ENCODE measurements at places on chromosomes 11 and 22.

GRCh38 chr11:18071098-18071705 is 25.1 kb upstream of the TPH1 start:
- DNase-seq, result no peak

DNA sequence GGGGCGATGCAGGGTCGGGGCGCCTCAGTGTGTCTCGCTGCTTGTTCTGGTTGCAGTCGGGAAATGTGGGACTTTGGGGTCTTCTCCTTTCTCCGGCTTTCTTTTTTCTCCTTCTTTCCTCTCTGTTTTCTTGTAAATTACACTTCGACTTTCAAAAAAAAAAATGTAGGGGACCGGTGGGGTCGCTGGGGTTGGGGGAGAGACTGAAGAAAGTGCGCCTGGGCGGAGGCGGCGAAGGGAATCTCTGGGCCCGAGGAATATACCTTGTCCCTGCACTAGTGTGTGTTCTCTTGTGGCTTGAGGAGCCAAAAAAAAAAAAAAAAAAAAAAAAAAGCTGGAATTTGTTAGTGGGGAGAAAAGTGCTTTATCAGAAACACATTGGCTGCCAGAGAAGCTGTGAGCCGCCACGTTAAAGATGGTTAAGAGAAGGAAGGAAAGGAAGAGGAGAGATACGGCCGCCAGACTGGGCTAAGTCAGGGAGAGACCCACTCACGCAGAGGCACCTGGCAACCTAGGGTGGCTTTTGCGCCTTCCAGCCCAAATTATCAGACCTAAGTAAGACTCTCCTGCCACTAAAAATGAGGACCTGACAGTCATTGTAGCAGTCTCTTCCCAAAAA is 8.4 kb upstream of the FLI1 start:
- DNase-seq, result no peak

DNA sequence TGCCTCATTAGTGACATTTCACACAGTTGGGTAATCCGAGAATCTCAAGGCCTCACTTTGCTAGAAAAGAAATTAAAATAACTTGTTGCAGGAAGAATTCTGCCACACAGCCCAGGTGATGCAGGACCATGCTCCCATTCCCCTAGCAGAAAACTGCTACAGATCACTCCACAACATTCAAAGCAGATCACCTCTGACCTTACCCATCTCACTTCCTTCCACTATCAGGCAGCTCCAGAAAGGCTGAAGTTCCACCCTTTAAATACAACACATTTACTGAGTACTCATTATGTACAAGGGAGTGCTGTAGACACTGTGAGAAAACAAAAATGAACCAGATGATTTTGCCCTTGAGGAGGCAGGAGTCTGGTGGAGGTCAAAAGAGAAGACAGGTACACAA is 231.0 kb downstream of the TTC28 start:
- DNase-seq, result no peak

- DNase-seq, result no peak
These were observed 55.9 kb downstream of the SWAP70 start for GRCh38 chr11:9719566-9720289.

DNA sequence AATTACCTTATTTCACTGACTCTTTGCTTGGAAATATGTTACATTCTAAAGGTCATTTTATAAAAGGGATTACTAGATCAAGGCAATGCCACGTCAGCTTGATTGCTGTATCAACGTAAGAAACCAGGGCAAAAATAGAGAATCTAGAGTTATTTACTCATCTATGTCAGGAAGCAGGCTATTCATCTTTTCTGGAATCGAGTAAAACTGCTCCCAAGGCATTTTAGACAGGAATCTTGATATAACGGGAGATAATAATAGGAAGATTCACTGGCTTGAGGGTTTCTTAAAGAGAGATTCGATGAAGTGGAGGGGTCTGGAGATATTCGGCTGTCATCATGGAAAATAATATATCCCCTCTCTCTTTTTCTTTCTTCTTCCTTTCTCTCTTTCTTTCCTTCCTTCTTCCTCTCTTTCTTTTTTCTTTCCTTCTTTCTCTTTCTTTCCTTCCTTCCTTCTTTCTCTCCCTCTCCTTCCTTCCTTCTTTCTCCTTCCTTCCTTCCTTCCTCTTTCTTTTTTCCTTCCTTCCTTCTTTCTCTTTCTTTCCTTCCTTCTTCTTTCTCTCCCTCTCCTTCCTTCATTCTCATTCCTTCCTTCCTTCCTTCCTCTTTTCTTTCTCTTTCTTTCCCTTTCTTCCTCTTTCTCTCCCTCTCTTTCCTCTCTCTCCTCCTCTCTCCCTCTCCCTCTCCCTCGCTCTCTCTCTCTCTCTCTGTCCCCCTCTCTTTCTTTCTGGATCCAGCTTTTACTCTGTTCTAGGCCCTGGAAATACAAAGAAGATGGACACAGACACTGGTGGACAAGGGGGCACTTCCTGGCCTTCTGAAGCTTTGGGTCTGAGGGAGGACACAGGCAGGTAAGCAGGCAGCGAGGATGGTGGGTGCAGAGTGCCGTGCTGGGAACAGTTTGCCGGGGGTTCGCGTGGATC is 18.1 kb upstream of the RASD2 start:
- DNase-seq, result no peak

- DNase-seq, result no peak
These were observed 29.5 kb upstream of the FCHSD2 start for GRCh38 chr11:73171436-73172161.

DNA sequence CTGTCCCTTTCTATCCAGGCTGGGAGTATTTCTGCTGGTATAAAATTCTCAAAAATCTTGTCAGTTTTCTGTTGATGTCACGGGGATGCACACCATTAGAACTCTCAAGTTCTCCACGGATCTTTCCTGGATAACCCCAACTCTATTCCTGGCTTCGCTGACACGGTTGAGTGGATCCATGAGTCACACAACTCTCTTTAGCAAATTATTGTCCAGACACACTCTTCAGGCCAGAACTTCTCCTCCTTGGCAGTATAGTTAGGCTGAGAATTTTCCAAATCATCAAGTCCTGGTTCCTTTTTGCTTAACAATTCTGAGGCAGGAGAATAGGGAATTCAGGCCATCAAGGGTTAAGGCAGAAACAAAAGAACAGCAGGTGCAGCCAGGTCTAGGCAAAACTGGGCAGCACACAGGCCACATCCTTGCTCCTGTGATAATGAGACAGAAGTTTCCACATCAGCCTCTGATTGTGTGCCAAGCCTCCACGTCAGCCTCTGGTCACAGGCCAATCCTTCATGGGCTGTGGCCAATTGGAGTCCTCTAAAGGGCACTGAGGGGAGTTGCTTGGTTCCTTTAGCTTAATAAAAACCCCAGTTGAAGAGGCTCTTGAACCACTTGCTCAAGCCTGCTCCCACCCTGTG is 5.7 kb upstream of the ACAT1 start:
- DNase-seq, result no peak

GRCh38 chr22:45336971-45337431 is 27.3 kb downstream of the FAM118A start:
- DNase-seq, result no peak

- DNase-seq, result no peak
These were observed 19.3 kb downstream of the PPARA start for GRCh38 chr22:46169628-46170027.

DNA sequence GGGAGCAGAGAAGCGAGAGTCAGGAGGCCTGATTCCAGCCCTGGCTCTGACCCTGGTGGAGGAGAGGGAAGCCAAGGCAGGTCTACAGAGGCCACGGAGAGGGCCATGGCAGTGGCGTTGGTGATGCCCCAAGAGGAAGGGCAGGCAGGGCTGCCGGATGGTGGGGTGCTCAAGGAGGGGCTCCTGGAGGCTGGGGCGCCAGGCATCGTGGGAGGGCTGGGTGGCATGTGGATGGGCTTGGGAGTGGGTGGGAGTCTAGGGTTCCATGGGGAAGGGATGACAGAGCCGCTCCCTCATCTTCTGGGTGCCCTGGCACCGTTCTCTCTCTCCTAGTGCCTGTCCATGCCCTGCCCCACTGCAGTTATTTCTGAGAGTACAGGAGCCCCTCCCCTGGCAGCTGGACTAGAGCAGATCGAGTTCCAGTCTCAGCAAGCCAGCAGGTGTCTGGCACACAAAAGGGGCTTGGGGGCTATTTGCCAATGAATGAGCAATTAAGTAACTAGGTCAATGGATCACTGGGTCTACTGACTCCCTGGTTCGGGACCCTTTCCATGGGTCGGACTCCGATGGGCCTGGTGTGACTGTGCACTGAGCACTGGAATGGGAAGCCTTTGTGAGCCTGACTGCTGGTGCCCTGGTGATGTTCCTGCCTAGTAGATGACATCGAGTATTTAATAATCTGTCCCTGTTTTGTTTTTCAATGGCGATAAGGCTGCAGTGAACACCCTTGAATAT is 570.0 kb downstream of the TBC1D22A start:
- no peak for DNase-seq

- no peak for DNase-seq
These were observed 184.8 kb downstream of the DSCAML1 start for GRCh38 chr11:117612177-117612576.

GRCh38 chr11:64071849-64072248 is 36.1 kb downstream of the FLRT1 start:
- DNase-seq, result no peak
